ENCODE measurements at places on chromosomes 12 and 14.
A peak's percentile ranks its signal among the peaks of the same experiment; 100 is the strongest.

- no peak for DNase-seq
Observed at GRCh38 chr14:65531148-65531547, 118.6 kb downstream of the FUT8 start.

DNA sequence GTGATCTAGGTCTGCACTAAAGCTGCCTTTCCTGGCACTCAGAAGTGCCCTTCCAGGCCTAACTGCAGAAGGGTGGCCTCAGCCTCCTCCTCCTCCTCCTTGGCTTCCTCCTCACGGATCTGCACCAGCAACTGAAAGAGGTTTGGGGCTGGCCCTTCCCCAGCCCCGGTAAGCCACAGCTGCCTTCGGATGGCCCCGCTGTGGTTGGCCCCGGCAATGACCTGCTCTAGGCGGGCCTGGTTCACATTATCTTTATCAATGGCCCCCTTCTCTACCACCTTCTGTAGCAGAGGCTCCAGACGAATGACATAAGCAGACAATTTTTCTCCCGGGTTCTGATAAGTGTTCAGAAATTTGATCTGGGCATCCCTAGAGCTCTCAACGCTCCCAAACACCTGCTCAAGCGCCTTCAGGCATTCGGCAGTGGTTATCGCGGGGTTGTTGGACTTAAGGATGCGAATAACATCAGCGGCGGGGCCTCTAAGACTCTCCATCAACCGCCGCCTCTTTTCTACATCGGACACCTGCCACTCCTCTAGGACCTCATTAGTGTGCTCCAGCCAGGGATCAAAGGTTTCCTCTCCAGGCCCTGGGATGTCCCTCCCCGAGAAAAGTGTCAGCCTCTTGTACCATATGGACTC lies 1.5 kb downstream of the PNMA1 start:
- DNase-seq: peak; percentile 37

DNA sequence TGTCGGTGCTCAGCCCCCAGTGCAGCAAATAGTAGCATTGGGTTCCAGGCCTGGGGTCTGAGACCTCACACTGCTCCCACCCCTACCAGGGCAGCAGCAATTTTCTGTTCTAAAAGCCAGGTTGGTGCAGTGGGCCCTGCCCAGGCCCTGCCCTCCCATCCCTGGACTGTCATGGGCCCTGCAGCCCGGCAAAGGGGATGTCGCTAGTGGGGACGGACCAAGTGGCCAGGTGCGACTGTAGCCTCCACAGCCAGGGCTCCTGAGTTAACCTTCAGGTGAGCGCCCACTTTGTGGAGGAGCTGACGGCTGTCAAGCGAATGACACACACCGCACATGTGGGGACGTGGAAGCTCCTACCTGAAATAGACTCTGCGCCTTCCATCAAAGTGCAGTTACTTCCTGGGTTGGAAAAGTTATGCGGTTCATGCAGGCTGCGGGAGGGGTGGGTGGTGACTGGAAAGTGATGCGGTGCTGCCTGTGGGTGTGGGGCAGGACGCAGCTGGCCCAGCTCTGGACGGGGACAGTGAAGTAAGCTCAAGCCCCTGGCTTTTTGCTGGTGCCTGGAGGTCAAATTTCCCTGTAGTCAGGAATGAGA lies 1.5 kb downstream of the INF2 start:
- no peak for DNase-seq

DNA sequence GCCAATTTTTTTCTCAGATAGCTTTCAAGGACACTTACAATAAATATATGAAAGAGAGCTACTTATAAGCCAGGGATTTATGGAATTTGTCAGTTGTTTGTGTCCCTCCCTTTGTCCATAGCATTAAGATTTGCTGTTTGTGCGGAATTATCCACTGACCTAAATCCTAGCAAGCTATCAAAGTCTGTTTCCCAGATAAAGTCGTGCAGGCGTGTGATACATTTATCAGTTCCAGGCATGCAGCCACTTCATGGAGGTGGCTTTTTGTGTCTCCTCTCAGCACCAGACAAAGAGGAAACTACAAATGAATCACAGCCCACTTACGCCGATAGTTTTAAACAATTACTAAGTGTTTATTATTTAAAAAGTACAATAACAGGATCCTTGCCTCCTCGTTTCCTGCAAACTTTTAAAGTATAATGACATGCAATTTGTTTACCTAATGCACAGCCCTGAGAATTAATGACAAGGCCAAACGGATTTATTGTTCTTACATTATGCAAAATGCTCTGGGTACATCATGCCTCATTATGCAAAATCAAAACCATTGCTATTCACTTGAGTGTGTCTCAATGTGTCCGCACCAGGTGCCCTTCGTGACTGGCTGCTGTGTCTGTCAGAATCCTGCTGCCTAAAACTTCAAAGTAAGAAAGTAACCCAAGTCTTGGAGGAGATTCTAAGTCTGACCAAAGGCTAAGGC lies 423.2 kb downstream of the GLT1D1 start:
- no peak for DNase-seq

DNA sequence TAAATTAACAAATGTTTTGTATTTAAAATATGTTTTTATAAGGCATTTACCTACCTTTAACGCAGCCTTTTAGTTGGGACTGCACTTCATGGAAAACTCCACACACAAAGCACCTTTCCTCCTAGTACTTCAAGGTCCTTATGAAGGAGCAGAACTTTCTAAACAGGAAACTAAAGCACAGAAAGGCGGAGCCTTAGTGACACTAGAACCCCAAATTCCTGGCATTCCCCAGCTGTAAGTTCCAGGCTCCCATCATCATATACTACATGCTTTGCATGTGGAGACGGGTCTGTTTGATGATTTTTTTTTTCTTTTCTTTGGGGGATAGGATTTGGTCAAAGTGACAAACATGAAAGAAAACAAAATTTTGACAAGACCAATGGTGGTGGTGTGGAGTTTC lies 39.5 kb downstream of the STXBP6 start:
- DNase-seq: peak; percentile 68

DNA sequence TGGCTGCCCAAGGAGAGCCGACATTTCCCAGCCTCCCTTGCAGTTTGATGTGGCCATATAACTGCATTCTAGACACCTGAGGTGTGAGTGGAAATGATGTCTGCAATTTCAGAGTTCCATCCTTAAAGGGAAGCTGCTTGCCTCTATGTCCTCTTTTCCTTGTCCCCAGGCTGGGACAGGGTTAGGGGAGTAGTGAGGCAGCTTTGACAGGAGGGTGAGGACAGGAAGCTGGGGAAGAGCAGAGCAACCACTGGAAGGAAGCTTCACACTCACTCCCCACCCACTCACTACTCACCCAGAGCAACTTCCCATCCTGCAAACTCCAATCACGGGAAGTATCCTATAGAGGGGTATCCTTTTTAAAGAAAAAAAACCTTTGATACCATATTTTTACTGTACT lies 28.9 kb upstream of the LTA4H start:
- DNase-seq: no peak

GRCh38 chr14:54356172-54356571 lies 40.6 kb upstream of the CDKN3 start:
- DNase-seq: no peak

Data from mesendoderm (in vitro differentiated cells).